ENCODE measurements at places on chromosomes 4 and X. TPM values are rescaled to one million over a fixed set of nuclear protein-coding genes. Genes with fewer than 3 reads are reported as not detected.

GRCh38 chr4:7083597-7084563, 16.0 kb upstream of the GRPEL1 start:
- no peaks in the 10 kb centered on the region for H3K4me1 ChIP-seq
- H3K4me3 ChIP-seq = peak overlapping the region; percentile 31
- no peaks in the 10 kb centered on the region for H3K27me3 ChIP-seq
- H3K27ac ChIP-seq = peak overlapping the region; percentile 48
- no peaks in the 10 kb centered on the region for H3K36me3 ChIP-seq

- H3K4me1 ChIP-seq = no peaks in the 10 kb centered on the region
- no peaks in the 10 kb centered on the region for H3K36me3 ChIP-seq
- no peak overlapping the region for H3K27ac ChIP-seq
- DNase-seq = no peak
- H3K27me3 ChIP-seq = no peaks in the 10 kb centered on the region
These were observed 85.8 kb downstream of the DCTD start for GRCh38 chr4:182831376-182831775.

GRCh38 chrX:17634542-17635207, 102.6 kb upstream of the SCML1 start:
- no peak overlapping the region for H3K27ac ChIP-seq
- no peak overlapping the region for H3K4me3 ChIP-seq
- H3K27me3 ChIP-seq = no peaks in the 10 kb centered on the region
- no peaks in the 10 kb centered on the region for H3K4me1 ChIP-seq
- no peaks in the 10 kb centered on the region for H3K36me3 ChIP-seq

MAGED4 gene
- total RNA-seq = 0.18 TPM

CCDC110 gene
- total RNA-seq = 0.39 TPM

ATP1B4 gene
- total RNA-seq = not detected

Measured in right lobe of liver (tissue), 6 donors.